ENCODE measurements at places on chromosomes 3 and 15.

- no peak for DNase-seq
Measured at GRCh38 chr3:41448396-41448795, 249.1 kb downstream of the CTNNB1 start.

GRCh38 chr3:119571688-119572087 lies 7.6 kb upstream of the ADPRH start:
- no peak for DNase-seq

DNA sequence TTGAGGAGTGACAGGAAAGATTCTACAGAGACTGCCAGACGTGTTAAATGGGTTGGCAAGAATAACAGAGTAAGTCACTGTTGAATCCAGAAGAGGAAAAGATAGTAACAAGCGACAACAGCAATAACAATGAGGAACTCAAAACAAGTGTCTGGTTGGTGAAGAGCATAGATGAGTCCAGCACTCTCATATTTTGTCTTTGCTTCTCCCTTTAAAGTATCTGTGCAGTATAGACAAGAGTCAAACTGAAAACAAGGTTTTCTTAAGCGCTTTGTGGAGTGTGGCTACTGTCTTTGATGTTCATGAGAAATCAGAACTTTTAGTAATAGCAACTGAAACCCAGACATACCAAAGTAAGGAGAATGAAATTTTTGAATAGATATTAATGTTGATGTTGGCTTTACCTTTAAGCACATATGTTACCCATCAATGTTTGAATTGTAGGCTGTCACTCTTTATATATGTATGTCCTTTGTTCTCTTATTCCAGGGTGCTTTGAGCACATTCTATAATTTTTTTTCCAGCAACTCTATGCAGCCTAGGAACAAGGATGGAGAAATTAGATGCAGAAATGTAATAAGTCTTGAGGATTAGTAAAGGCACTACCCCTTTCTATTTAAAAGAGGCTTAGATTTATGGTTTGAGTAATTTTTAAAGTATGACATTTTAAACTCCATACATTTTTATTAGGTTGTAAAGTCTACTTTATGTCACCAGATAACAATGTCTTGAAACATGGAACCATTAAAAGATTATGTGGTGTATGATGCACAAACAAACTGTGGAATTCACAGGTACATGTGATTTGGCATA lies 185.5 kb downstream of the NFKBIZ start:
- no peak for DNase-seq

- no peak for DNase-seq
Measured at GRCh38 chr15:49471733-49472132, 48.7 kb downstream of the FGF7 start.

GRCh38 chr15:73682600-73683090 lies 1.5 kb upstream of the CD276 start:
- no peak for DNase-seq

- DNase-seq: no peak
Measured at GRCh38 chr3:175238801-175239200, 379.7 kb downstream of the NAALADL2 start.

GRCh38 chr3:167843481-167843880 lies 108.0 kb downstream of the SERPINI1 start:
- no peak for DNase-seq

DNA sequence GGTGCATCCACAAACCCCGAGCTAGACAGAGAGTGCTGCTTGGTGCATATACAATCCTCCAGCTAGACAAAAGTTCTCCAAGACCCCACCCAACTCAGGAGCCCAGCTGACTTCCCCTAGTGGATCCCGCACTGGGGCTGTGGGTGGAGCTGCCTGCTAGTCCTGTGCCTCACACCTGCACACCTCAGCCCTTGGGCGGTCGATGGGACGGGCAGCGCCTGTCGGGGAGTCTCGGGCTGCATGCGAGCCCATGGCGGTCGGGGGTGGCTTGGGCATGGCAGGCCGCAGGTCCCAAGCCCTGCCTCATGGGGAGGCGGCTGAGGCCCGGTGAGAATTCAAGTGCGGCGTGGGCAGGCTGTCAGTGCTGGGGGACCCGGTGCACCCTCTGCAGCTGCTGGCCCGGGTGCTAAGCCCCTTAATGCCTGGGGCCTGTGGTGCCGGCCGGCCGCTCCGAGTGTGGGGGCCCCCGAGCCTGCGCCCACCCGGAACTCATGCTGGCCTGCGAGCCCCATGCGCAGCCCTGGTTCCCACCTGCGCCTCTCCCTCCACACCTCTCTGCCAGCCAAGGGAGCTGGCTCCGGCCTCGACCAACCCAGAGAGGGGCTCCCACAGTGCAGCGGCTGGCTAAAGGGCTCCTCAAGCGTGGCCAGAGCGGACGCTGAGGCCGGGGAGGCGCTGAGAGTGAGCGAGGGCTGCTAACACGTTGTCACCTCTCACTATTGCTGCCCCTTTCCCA lies 31.0 kb downstream of the ZNF589 start:
- no peak for DNase-seq

- no peak for DNase-seq
Measured at GRCh38 chr3:65672871-65673815, 365.6 kb downstream of the MAGI1 start.

DNA sequence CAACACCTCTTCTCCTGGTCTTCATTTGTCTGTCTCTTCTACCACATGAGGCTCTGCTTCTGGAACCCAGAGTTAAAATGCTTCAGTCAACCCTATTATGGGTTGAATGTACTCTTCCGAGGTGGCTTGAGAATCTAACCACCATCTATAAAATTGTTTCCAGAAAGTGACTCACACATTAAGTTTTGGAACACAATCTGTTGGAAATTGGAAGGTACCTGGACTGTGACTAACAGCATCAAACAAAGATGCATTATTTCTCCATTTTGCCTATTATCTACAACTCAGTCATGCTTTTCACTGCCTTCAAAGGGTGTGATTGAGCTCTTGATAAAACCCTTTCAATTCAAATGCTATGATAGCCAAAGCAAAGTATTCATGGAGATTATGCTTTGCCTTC lies 499.0 kb upstream of the SEMA6D start:
- no peak for DNase-seq

DNA sequence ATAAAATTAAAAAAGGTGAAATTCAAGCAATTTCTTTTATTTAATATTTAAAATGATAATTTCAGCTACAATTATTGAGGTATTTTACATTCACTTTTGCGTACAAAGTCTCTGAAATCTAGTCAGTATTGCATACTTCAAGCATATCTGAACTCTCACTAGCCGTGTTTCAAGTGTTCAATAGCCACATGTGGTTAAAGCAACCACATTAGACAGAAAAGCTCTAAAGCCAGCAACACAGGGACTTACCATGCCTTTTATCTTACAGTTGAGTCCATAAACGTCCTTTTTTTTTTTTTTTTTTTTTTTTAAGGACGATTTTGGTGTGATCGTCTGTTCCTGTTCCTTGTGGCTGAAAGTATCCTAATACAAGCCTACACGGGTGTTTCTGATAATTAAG lies 257.0 kb upstream of the RGMA start:
- DNase-seq: no peak

- no peak for DNase-seq
Measured at GRCh38 chr3:138974462-138974861, 27.4 kb downstream of the FOXL2NB start.

GRCh38 chr15:101359365-101359947 lies 64.4 kb upstream of the SNRPA1 start:
- DNase-seq: no peak

DNA sequence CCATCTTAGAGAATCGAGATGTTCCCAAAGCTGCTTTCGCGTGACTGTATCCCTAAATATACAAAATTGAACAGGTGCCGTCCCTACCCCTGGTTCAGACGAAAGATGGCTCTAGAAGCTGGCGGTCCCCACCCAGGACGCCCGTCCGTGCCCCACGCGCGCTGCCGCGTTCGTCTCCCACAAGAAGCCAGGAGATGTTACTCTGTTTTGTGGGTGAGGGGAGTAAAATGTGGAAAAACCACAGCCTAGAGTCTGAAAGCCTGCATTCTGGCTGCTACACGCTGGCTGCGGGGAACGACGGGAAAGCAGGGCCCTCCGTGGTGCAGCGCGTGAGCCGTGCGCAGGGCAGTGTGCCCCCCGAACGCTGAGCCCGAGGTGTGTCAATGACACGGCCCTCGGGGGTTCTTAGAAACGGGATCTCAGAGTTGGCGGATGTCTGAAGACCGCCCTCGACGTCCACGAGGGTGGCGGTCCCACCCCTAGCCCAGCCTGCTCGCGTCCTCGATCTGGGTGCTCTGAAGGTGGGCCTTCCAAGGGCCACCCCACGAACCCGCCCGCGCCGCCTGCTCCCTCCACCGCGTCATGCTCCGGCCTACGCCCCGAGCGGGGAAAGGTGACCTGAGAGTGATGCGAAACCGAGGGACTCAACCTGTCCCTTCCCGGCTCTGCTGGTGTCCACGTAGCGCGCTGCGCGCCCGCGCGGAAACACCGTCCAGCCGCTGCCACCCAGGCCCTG lies 95.6 kb downstream of the OCA2 start:
- no peak for DNase-seq

DNA sequence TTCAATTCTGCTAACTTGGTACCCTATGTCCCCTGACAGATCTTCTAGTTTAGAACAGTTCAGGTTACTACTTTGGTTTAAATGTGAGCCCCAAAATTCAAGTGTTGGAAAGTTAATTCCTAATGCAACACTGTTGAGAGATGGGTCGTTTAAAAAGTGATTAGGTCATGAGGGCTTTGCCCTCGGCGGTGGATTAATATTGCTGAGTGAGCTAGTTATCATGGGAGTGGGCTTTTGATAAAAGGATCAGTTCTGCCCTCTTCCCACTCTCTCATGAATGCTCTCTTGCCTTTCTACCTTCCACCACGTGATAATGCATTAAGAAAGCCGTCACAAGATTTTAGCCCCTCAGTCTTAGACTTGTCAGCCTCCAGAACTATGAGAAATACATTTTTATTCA lies 72.1 kb downstream of the BTLA start:
- no peak for DNase-seq

DNA sequence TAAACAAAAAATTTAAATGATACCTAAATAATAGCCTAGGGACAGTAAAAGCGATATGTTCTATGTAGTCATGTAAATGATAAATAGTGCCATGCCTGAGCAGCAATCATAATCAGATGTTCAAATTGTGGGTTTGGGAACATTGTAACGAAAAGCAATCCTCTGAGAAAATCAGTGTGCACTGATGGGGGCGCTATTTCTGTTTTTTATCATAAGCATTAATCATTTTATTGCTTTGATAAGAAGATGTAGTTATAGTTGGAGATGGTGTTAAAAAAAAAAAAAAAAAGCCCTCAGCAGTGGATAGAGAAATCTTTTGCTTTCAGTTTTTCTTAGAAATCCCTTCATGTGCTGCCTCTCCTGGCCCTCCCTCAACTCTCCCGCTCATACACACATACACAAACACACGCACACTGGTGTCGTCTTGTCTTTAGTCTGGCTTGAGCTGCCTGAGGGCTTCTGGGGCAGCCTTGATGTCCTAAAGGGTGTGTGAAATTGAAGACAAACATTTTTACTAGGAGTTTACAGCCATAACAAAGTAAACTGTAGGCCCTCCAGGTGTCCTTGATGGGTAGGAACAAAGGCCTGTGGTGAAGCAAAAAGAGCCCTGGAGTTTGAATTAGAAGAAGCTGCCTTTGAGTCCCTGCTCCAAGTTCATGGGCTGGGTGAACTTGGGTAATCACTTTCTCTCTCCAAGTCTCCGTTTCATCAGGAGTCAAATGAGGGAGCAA lies 428.1 kb downstream of the SOX2 start:
- no peak for DNase-seq

All from HL-60 (cell line).